Activated CD4-positive, alpha-beta T cell treated with anti-CD3 and anti-CD28 coated beads, Interleukin-2, amount 50 U/mL, for 24 hours (primary cell): ENCODE measurements at places on chromosomes 4 and X.

- DNase-seq: no peak
Observed at GRCh38 chr4:186669735-186670134, 53.9 kb downstream of the FAT1 start.

- no peak for DNase-seq
Observed at GRCh38 chrX:72395237-72395636, 89.5 kb upstream of the CITED1 start.

GRCh38 chr4:183788308-183788905, 116.7 kb upstream of the STOX2 start:
- DNase-seq: no peak

DNA sequence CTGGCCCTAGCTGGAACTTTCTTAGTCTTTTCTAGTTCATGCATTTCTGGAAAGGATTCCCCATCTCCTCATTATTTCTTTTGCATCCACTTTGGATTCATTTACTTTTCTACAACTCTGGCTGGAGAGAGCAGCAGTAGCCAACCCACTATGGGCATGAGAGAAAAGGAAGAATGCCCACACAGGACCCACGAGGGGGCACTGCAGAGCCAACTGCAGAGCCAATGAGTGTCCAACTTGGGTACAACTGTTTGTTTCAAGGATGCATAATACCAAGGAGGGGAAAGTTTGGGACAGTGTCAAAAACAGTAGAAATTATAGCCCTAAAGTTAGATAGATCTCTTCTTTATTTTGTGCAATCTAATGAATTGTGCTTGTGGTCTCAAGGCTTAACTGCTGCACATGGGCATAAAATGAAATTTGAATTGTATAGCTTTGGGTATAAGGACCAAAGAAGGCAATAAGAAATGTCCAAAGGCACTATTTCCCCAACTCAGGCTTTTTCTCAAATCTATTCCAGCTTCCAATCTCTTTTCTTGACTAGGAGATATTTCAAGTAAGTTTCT, 230.6 kb downstream of the NSUN7 start:
- no peak for DNase-seq

- peak; percentile 25 for DNase-seq
Observed at GRCh38 chrX:110167952-110168451, 149.9 kb downstream of the AMMECR1 start.
